Fibroblast of skin of left biceps (primary cell): ENCODE measurements at places on chromosomes 6 and 20.

- no peak for DNase-seq
These were observed 345.1 kb upstream of the AGPAT4 start for GRCh38 chr6:161618831-161619454.

- DNase-seq: no peak
These were observed 45.9 kb downstream of the PTPRK start for GRCh38 chr6:128474481-128474880.

GRCh38 chr6:163533443-163533842 lies 118.9 kb downstream of the QKI start:
- peak; percentile 75 for DNase-seq

- no peak for DNase-seq
These were observed 513.3 kb upstream of the NOX3 start for GRCh38 chr6:155968921-155969320.

DNA sequence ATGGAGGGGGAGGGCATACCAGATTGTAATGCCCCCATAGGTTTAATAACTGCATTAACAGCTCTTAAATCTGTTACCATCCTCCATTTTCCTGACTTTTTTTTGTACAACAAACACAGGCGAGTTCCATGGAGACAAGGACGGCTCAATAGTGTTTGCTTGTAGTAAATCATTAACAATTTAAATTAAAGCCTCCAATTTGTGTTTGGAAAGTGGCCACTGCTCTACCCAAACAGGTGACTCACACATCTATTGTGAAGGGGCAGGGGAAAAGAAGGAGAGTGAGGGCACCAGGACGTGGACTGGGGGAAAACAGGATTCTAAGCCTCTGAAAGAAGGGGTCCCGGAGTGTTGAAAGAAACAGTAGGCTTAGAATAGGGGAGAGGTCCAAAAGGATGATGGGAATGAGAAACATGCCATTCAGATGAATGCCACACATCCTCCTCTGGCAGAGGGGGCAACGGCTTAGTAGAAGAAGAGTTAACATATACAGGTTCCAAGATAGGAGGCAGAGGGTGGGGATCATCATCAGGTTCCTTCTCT lies 6.9 kb downstream of the GLYATL3 start:
- DNase-seq: no peak
